ENCODE measurements at places on chromosomes 2 and 18. TPM values are rescaled to one million over a fixed set of nuclear protein-coding genes. Genes with fewer than 3 reads are reported as not detected.

DNA sequence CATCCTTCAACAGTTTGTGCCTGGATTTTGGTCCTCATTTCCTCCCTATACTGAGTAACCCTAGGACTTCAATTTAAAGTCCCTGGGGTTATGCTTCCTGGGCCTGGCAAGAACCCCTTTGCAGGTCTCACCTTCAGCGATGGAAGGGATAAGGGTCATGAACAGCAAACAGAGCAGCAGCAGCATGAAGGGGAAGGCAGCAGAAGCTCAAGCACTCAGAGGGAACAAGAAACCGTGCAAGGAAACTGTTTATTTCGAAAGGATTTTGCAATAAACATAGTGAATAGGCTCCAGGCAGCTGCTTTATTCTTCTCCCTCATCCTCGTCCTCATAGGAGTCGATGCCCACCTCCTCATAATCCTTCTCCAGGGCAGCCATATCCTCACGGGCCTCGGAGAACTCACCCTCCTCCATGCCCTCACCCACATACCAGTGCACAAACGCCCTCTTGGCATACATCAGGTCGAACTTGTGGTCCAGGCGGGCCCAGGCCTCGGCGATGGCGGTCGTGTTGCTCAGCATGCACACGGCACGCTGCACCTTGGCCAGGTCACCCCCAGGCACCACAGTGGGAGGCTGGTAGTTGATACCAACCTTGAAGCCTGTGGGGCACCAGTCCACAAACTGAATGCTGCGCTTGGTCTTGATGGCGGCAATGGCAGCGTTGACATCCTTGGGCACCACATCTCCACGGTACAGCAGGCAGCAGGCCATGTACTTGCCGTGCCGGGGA is 2.8 kb upstream of the TUBA4B start:
- H3K27me3 ChIP-seq = no peaks in the 10 kb centered on the region
- peaks cover 49% of the 10 kb centered on the region for H3K4me1 ChIP-seq

DNA sequence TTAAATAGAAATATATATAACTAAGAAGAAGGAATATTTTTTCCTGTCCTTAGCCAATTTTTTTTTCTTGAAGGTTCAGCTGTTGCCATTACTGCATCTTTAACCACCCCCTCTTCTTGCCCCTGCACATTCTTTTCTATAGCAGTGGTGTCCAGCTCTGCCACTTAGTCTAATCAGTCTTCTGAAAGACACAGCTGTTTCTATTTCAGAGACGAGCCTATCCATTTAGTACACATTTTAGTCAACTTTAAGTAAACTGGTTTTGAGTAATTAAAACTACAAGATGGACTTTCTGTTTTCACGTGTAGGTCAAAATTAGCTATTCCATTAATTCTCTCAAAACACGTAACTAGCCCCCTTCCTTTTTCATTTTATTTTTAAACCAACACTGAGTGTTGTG is 21.0 kb downstream of the SPOPL start:
- H3K36me3 ChIP-seq = no peaks in the 10 kb centered on the region
- H3K4me1 ChIP-seq = no peaks in the 10 kb centered on the region
- H3K4me3 ChIP-seq = no peak overlapping the region

DNA sequence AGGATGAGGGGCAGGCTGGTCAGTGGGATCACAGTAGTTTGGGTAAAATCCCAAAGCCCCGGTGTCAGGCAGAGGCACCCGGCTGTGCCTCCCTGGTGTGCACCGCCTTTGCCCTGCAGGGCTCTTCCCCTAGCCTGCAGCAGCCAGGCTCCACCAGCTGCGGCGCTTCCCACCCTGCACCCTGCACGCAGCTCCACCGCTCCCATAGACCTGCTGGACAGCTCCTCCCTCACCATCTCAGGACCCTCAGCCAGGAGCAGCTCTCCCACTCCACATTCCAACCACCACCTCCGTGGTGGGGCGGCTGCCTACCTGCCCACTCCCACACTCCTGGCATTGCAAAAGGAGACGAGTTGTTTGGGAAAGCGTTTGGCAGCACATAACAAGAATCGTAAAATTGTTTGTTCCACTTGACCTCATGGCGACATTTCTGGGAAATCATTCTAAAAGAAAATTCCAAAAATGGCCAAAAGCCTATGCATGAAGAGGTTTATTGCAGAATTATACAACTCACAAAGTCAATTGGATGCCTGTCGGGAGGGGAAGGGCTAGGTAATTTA is 287.4 kb upstream of the HDAC4 start:
- peaks cover 8% of the 10 kb centered on the region for H3K27me3 ChIP-seq
- H3K36me3 ChIP-seq = no peaks in the 10 kb centered on the region
- no peaks in the 10 kb centered on the region for H3K4me1 ChIP-seq
- no peak overlapping the region for H3K27ac ChIP-seq
- no peak for DNase-seq

The CEBPZOS gene
- polyA plus RNA-seq = 37.7 TPM
